ENCODE measurements at places on chromosomes 3 and 15.

GRCh38 chr3:187327845-187328244 is 36.3 kb upstream of the MASP1 start:
- DNase-seq = peak; percentile 26

DNA sequence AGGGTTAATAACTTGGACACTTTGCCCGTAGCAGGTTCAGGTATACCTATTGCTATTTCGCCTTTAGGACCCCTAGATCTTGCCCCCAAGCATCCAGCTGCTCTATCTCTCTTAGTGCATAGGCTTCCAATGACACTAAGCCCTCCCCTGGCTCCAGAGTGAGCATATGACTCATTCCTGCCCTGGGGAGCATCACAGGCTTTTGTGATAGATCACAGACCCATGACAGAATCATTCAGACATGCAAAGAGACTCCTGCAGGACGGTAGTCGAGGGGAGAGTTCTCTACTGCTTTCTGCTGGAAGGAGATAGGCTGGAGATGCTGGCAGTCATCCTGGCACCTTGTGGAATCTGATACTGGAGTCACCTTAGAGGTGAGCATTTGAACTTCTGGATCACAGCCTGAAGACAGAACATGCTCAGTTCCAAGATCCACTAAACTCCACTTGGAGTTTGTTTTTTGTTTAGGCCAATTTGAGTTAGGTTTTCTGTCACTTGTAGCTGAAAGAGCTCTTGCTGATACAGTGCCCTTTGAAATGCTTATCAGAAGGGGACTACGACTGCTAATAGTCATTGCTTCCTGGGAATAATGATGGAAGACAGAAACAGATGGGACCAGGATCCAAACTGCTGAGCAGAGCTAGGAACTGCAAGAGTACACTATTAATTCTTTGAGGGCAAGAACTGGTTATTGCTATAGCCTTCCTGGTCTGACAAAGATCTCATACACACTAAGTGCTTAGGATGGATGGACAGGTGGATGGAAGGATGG is 11.0 kb downstream of the LYSMD2 start:
- DNase-seq = peak; percentile 64

DNA sequence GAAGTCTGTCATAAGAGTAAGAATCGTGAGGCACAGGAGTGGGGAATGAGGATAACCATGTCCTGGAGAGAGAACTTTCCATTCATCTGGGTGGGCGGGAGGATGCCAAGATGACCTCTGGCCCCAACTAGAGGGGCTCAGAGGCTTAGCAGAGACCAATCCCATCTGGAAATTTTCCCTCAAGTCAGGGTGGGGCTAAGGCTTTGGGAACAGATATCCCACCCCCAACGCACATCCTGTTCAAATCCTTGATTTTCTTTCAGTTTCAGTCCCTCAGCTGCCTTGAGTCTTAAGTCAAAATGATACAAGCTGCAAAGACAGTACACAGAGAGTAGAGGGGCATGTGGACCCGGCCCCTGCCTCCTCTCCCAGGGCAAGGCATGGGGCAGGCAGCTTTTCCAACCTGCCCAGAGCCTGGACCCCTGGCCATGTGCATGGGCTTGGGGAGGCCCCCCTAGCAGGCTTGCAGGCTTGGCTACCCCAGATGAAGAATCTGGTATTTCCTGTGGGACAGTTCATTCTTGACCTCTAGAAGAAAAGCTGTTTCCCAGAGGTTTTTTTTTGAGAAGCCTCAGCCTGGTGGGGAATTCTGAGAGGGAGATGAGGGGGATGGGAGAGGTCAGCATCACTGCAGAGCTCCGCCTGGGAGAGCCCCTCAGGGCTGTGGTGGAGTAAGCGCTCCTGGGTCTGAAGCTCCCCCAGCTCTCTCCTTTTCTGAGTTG is 109.7 kb upstream of the HACD2 start:
- no peak for DNase-seq

DNA sequence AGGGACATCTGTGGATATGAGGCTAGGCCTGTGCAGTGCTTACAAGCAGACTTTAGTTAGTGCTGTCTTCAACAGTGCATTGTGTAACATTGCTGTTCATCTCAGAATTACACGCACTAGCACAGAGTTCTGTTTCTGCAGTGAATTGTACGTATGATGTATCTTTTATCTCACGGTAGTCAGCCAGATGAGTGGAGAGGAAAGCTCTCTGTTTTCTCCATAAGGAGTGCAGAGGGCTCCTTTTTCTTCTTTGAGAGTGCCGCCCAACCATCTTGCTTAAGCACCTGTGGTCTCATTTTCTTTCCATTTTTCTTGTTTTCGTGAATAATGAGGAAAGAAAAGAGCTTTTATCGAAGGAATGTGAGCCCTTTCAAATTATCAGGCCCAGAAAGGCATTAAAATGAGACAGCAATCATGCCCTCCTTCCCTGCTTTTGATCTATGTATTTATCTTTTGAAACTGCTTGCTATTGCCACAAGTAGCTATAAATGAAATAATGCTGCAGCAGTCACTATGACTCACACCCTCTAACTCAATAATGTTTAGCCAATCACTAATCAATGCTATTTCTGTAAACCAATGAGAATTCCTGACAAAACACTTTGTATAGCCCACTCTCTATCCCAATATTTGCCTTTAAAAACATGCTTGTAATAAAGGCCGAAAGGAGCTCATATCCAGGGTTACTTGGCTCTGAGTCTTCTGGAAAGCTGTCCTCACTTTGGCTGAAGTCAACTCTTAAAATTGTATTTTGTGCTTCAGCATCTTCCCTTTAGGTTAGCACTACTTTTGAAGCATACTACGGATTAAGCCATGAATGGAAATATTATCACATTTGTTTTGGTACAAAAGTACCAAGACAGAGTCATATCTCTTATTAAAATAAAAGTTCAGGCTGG is 226.0 kb upstream of the P2RY1 start:
- DNase-seq = no peak

DNA sequence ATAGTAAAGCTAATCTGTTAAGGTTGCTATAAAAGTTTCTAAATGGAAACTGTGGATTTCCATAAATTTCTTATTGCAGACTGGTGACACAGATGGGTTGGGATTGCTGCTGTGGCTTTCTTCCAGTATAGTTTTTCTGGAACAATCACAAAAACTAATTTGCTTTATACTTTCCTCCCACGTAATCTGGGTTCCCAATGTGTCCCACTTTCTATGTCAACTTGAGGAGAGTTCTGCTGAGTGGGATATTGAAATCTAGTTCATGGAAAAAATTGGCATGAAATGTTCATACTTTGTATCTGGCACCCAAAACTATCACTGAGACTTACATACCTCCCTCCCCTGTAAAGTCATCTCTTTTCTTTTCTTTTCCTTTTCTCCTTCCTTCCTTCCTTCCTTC is 126.8 kb downstream of the TGFBR2 start:
- no peak for DNase-seq

DNA sequence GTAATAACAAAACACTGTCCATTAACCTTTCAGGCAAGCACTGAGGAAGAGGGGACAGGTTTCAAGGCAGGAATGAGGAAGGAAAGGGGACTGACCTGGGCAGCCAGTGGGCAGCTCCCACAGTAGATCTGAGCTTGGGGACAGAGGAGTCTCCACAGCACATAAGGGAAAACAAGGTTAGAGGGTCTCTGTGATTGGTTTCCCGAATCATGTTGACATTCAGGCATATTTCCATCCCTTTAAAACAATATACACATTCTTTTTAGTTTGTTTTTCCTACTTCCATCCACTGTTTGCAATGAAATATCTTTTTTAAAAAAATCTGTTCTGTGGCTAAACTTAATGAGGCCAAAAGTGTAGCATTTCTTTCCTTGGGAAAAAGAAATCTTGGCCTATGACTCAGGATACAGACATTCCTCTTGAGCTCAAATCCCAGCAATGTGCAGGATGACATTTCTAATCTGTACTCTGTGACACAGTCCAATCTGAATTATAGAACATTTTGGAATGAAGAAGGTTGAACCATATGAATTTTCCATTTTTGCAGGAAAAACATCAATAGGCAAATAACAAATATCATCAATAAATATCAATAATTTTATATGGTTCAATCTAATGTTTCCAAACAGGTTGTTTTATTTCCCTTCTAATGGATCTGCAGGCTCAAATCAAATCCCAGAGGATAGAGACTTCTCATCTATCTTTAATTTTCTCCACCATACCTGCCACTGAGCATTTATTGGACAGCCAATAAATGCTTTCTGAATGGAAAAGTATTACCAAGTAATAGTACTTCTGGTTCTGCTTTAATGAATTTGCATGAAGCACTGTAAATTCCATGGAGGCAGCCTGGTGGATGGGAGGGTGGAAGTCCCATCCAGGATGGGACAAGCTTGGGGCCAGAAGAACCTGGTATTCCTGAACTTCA is 54.1 kb downstream of the ITGB5 start:
- no peak for DNase-seq

DNA sequence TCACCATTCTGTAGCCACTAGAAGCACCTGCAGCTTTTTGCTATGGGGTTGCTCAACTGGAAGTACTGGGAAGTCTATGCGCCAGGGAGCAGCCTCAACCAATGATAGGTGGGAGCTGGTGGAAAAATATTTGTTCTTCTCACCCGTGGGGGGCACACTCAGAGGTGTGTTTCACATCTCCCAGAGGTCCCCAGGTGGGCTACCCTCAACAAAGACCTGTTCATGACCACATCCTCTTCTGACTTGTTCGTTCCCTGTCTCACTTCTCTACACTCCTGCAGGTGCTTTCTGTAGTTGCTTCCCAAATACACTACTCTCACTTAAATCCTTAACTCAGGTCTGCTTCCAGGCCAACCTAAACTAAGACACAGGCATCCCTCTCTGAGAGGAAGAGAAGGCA is 3.6 kb downstream of the CAMP start:
- DNase-seq = no peak

DNA sequence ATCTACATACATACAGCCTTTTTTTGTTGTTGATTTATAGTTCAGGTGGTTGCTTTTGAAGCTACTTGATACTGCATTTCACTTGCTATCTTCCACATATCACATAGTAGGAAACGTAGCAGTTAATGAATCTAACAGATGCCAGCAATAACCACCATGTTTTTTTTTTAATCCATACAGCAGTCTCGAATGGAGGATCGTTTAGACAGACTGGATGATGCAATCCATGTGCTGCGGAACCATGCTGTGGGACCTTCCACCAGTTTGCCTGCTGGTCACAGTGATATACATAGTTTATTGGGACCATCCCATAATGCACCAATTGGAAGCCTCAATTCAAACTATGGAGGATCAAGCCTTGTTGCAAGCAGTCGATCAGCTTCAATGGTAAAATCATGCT is 123.2 kb upstream of the CGNL1 start:
- no peak for DNase-seq

GRCh38 chr3:38029400-38030125 is at the start of gene PLCD1:
Gene PLCD1, minus strand, starts transcription at chr3:38029642. Its CDS starts 103 bp downstream, at chr3:38029539.
- peak; percentile 68 for DNase-seq

GRCh38 chr3:12323237-12323636 is 34.4 kb downstream of the PPARG start:
- DNase-seq = peak; percentile 54

DNA sequence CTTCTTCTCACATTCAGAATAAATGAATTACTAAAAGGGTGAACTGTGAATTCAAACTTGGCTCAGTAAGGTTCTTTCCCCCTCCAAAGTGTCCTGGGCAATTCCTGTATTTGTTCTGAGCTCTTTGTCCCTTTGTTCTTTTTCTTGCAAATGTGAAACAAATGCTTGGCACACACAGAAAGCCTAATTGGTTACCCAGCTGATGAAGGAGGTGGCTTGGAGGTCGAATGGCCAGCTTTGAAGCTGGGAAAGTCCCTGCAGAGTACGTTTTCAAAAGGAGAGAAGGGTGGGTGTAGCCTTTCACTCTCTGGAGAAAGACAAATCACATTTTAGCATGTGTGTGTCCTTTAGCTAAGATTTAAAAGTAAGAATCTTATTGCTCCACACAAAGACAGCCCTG is 154.4 kb downstream of the PEX5L start:
- peak; percentile 27 for DNase-seq

- no peak for DNase-seq
These were observed 77.4 kb upstream of the SELENOK start for GRCh38 chr3:53969086-53969485.

GRCh38 chr15:83504365-83504764 is 57.2 kb downstream of the SH3GL3 start:
- DNase-seq = no peak

- no peak for DNase-seq
These were observed 20.5 kb downstream of the CYP8B1 start for GRCh38 chr3:42855219-42855546.

GRCh38 chr15:35973029-35973428 is 427.1 kb upstream of the DPH6 start:
- DNase-seq = no peak

DNA sequence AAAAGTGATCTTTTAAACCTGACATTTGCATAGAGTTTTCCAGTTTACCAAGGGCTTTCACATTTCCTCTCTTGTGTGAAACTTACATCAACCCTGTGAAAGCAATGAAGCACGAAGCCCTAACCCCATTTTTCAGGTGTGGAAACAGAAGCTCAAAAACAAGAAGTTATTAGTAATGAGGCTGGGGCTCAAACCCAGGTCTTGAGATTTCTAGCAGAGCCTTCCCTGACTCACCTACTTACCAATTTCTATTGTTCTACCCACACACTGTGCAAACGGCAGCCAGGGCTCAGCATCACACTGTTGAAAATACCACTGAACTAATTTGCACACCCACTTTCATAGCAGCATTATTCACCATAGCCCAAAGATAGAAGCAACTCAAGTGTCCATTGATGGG is 117.8 kb upstream of the IGF1R start:
- DNase-seq = no peak

GRCh38 chr3:29064085-29064484 is 216.8 kb upstream of the RBMS3 start:
- no peak for DNase-seq

DNA sequence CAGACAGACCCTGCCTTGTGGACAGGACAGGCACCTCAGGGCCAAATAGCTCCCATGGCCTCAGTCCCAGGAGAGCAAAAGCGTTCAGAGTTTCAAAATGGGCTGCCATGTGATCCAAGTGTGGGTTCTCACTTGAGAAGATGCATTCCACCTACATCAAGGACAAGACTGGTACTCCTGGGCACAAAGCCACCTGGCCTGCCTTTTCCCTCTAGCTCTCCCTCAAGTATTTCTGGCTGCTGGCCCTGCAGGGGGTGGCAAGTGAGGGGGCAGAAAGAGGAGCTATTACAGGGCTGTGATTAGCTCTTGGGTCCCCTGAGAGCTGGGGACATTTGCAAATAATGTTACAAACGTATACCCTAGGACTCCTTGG is 6.5 kb upstream of the COL7A1 start:
- DNase-seq = no peak

- no peak for DNase-seq
These were observed 90.4 kb upstream of the ROPN1 start for GRCh38 chr3:124082343-124082742.

DNA sequence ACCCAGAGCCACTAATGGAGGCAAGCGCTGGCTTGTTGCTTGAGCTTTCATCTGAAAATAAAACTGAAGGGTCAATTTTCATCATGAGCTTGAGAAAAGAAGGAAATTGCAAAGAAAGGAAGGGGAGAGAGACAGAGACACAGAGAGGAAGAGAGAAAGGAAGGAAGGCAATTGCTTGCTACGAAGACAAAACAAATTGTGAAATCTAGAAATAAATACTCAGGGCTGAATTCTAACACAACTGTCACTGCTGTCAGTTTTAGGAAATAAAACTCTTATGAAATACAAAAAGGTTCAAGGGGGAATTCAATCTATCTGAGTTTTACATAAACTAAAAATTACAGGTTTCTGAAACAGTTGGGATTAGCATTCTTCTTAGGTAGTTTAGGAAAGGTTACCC is 36.7 kb downstream of the FOXP1 start:
- DNase-seq = no peak

Data from suppressor macrophage treated with lipopolysaccharide for 1 hour (primary cell).